ENCODE measurements at places on chromosomes 4 and X.
A peak's percentile ranks its signal among the peaks of the same experiment; 100 is the strongest.

DNA sequence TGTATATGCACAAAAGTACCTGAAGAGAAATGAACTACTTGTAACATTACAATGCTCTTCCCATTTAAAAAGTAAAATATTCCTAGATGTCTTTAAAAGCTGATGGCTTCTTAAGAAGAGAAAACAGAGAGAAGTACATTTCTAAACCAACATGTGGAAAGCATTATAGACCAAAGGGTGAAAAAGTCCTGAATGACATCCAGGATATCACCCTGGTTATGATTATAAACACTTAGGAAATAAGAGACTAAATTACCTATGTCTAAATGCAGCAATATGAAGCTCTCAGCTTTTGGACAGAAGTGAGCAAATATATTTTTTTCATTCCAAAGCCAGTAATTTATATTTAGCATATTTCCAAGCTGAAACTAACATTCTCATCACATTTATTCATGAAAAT is 21.7 kb upstream of the EGFL6 start:
- no peak for DNase-seq

DNA sequence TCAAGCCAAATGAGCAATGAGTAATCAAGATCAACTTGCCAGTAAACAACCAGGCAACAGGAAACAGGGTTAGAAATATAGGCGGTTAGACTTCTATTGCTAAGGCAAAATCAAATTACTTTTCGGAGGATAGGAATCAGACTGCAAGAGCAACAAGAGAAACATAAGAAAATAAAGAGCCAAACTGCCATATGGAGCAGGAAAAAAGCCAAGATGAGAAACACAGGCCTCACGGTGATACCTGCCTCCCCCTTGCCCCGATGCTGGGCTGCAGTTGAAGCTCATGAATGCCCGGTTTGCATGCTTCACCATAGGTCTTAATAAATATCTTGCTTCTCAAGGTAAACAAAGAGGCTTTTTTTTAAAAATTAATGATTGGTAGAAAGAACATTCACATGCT is 158.4 kb upstream of the MAGEC2 start:
- no peak for DNase-seq

- no peak for DNase-seq
Observed at GRCh38 chr4:145066063-145066501, 31.9 kb downstream of the ANAPC10 start.

DNA sequence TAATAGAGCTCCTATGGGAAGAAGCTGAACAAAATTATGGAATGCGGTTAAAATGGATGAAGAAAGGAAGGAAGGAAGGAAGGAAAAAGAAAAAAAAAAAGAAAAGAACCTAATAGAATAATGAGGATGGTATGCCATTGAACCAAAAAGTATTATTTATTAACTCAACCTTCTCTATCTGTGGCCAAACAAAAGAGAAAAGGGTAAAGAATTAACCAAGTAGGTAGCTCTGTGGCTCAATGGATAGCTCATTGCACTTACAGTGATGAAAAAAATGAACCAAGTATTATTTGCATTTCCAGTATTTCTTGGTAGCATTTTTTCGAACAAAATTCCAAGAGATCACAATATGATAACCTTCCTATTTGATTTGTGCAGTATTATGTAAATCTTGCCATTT is 56.9 kb upstream of the SLC39A8 start:
- DNase-seq: no peak

GRCh38 chr4:139311909-139312308 is 9.6 kb upstream of the NDUFC1 start:
- no peak for DNase-seq

DNA sequence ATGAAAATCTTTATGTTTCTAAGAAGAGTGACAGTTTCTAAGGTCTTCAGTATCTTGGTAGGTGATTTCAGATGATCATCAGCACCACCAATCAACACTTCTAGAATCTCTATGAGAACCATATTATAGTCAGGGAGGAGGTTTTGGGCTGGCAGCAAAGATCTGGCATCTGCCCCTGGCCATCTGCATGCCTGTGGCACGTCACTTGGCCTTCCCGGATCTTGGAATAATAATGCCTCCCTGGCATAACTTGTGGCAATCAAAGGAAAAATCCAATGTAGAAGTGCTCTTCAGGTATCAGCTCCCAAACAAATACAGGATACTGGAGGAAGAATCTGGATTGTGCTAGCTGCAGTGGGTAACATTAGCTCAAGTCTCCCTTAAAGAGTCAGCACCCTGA is 57.3 kb downstream of the RASL11B start:
- DNase-seq: no peak

GRCh38 chr4:158496030-158496741 is 25.5 kb upstream of the RXFP1 start:
- DNase-seq: peak; percentile 5

DNA sequence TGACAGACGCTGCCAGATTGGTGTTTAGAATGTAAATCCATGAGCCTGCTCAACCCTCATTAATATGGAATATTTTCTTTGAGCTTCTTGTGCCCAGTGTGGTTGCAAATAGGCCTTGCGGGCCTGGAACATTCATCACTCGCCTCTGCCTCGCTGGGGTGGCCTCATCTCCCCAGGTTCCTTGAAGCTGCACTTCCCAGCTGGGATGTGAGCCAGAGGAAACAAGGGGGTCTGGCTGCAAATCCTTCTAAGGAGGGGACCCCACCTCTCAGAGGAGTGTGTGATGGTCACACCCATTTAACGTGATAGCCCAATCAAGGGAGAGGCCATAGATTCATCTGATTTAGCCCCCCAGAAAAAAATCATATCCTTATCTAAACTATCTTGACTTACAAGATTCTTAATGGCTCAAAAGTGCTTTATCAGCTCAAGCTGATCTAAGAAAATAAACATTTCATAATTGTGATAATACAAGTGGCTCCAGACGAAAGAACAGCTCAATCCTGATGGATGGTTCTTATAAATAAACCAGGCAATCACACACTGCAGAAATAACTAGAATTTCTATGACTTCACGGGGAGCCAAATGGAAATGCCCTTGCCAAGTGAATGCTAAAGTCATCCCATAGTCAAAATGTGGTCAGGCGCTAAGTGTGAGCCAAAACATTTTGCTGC is 189.9 kb downstream of the PTTG2 start:
- DNase-seq: no peak
